ENCODE measurements at places on chromosomes 6 and 20. TPM values are rescaled to one million over a fixed set of nuclear protein-coding genes. Genes with fewer than 3 reads are reported as not detected.

DNA sequence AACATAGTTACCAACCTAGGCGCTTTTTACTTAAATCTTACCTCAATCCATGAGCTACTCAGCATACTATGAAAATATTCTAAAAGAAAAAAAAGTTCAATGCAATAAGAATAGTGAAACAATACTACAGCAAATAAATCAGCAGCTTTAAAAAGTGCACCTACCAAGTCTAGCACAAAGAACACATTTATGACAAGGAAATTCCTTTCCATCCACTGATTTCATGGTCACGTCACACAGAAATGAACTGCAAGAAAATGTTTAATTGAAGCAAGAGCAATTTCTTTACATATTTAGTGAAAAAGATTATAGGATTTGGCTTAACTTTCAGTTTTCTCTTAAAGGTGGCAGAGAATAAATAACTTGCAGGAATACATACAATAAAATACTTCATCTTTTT, 36.2 kb downstream of the IBTK start:
- H3K27me3 ChIP-seq, result no peaks in the 10 kb centered on the region
- DNase-seq, result no peak
- peaks cover 35% of the 10 kb centered on the region for H3K36me3 ChIP-seq
- no peaks in the 10 kb centered on the region for H3K4me1 ChIP-seq

DNA sequence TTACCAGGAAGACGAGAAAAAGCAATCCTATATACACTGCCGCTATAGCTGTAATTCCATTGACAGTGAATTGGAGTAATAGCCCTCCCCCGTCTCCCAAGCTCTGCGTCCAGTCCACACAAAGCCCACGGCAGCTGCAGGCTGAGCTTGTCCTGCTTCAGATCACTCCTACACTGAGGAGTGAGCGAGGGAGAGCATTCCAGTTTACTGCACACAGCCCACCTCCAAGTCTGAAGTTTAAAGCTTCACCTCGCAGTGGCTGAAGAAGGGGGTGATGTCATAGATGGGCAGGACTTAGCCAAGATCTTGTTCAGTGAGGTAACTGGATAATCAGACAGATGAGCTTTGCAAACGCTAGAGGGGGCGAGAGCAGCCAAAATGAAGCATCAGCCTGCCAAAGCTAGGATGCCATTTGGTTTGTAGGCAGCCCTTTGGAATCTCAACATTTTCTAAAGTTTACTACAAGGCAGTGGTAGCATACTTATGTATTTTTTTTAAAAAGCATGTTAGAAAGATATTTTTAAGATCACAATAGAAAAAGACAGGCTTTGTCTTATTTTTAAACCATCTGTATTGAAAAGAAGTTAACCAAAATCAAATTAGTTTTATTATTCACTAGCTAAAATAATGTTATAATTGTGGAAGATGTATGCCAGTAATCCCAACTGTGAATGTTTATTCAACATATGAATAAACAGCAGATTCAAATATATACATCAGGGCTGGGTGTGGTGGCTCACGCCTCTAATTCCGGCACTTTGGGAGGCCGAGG, at the start of gene FLRT3:
FLRT3 (minus strand) TSS at position 213 of the 772 bp plus-strand sequence. CDS start 10,106 bp downstream, outside the sequence.
- DNase-seq, result peak; percentile 28
- H3K4me3 ChIP-seq, result no peak within 1 kb of the TSS
- H3K4me1 ChIP-seq, result no peaks in the 10 kb centered on the region
- no peak within 1 kb of the TSS for H3K27ac ChIP-seq
- H3K27me3 ChIP-seq, result no peaks in the 10 kb centered on the region

DNA sequence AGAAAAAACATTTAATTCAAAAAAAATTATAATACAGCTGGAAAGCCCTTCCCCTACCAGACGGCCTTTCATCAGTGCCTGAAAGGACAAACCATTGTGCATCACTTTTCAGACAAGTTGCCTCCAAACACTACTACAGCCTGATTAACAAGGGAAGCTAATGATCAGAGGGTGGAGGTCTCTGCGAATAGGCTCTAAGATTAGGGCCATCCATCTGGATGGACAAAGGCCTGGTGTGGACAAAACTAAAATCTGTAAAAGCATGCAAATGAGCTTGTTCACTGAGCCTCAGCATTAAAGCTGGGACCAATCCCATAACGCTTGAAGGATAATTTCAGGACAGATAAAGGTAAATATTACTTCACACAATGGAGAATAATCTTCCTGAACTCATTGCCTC, 228.7 kb upstream of the PLN start:
- no peaks in the 10 kb centered on the region for H3K36me3 ChIP-seq
- no peak overlapping the region for H3K27ac ChIP-seq
- no peak overlapping the region for H3K4me3 ChIP-seq
- no peak for DNase-seq
- no peaks in the 10 kb centered on the region for H3K27me3 ChIP-seq

DNA sequence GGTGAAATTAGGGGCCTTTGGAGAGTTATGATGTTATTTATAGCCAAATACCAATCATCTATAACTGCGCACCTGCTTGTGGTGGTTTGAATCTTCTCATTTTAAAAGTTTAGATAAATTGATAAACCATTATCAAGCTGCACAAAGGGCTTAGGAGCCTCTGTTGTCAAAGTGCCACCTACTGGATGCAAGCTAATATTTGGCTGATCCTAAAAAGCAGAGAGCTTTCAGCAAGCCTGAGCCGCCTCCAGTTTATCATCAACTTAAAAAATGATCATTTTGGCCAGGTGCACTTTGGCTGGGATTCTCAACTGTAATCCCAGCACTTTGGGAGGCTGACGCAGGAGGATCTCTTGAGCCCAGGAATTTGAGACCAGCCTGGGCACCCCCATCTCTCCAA, 58.5 kb upstream of the ATXN1 start:
- H3K27me3 ChIP-seq, result peaks cover 12% of the 10 kb centered on the region
- no peak overlapping the region for H3K4me3 ChIP-seq
- H3K27ac ChIP-seq, result no peak overlapping the region
- H3K36me3 ChIP-seq, result no peaks in the 10 kb centered on the region
- no peak for DNase-seq

Gene GPSM3
- total RNA-seq, result 71.8 TPM

Gene HLA-G
- total RNA-seq, result not detected

- H3K36me3 ChIP-seq, result no peaks in the 10 kb centered on the region
- no peak overlapping the region for H3K27ac ChIP-seq
- H3K27me3 ChIP-seq, result no peaks in the 10 kb centered on the region
- DNase-seq, result no peak
- no peaks in the 10 kb centered on the region for H3K4me1 ChIP-seq
- H3K4me3 ChIP-seq, result no peak overlapping the region
Observed at GRCh38 chr6:170098428-170099170, 192.3 kb downstream of the DLL1 start.

- no peak overlapping the region for H3K4me3 ChIP-seq
- no peaks in the 10 kb centered on the region for H3K4me1 ChIP-seq
- peaks cover 2% of the 10 kb centered on the region for H3K27me3 ChIP-seq
- no peak for DNase-seq
- no peak overlapping the region for H3K27ac ChIP-seq
- H3K36me3 ChIP-seq, result no peaks in the 10 kb centered on the region
Observed at GRCh38 chr6:22363166-22363713, 66.4 kb upstream of the PRL start.

DNA sequence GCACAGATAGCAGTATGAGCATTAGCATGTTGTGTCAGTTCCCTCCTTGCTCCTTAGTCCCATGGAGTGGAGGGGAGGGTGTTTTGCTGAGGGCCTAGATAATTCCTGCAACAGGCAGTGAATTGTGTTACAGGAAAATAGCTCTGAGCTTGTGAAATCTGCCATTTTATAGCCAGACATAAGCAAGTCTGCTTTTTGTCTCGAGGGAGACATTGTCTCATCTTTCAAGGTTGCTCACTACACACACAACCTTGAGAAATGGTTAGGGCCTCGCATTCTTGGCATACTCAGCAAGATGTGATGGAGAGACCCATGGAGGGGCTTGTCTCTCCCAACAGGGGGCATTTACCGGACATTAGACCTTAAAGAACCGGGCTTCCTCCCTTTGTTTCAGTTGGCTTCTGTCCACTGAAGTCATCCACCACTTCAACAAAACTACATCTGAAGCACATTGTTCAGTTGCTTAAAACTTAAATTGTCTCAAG, 108.0 kb upstream of the FOXO3 start:
- H3K4me1 ChIP-seq, result peaks cover 4% of the 10 kb centered on the region
- H3K4me3 ChIP-seq, result no peak overlapping the region
- no peak overlapping the region for H3K27ac ChIP-seq
- no peaks in the 10 kb centered on the region for H3K36me3 ChIP-seq
- no peak for DNase-seq

Gene FUT9
- not detected for total RNA-seq

- H3K36me3 ChIP-seq, result peaks cover 8% of the 10 kb centered on the region
- no peaks in the 10 kb centered on the region for H3K27me3 ChIP-seq
- peak; percentile 32 for DNase-seq
- no peak overlapping the region for H3K4me3 ChIP-seq
- H3K4me1 ChIP-seq, result peaks cover 16% of the 10 kb centered on the region
Observed at GRCh38 chr6:41571021-41571780, 25.0 kb downstream of the FOXP4 start.

- H3K36me3 ChIP-seq, result no peaks in the 10 kb centered on the region
- peaks cover 31% of the 10 kb centered on the region for H3K4me1 ChIP-seq
- DNase-seq, result peak; percentile 38
- no peak overlapping the region for H3K4me3 ChIP-seq
- H3K27me3 ChIP-seq, result no peaks in the 10 kb centered on the region
Observed at GRCh38 chr6:130524552-130524951, 158.7 kb downstream of the TMEM200A start.

GRCh38 chr6:123016431-123017103, 20.5 kb downstream of the CLVS2 start:
- no peaks in the 10 kb centered on the region for H3K4me1 ChIP-seq
- H3K27me3 ChIP-seq, result no peaks in the 10 kb centered on the region
- DNase-seq, result no peak
- H3K36me3 ChIP-seq, result no peaks in the 10 kb centered on the region

Gene LAMA4
- not detected for total RNA-seq

- no peaks in the 10 kb centered on the region for H3K36me3 ChIP-seq
- H3K27me3 ChIP-seq, result no peaks in the 10 kb centered on the region
- H3K4me3 ChIP-seq, result no peak overlapping the region
- H3K4me1 ChIP-seq, result no peaks in the 10 kb centered on the region
Observed at GRCh38 chr6:126531840-126532239, 191.9 kb downstream of the CENPW start.

DNA sequence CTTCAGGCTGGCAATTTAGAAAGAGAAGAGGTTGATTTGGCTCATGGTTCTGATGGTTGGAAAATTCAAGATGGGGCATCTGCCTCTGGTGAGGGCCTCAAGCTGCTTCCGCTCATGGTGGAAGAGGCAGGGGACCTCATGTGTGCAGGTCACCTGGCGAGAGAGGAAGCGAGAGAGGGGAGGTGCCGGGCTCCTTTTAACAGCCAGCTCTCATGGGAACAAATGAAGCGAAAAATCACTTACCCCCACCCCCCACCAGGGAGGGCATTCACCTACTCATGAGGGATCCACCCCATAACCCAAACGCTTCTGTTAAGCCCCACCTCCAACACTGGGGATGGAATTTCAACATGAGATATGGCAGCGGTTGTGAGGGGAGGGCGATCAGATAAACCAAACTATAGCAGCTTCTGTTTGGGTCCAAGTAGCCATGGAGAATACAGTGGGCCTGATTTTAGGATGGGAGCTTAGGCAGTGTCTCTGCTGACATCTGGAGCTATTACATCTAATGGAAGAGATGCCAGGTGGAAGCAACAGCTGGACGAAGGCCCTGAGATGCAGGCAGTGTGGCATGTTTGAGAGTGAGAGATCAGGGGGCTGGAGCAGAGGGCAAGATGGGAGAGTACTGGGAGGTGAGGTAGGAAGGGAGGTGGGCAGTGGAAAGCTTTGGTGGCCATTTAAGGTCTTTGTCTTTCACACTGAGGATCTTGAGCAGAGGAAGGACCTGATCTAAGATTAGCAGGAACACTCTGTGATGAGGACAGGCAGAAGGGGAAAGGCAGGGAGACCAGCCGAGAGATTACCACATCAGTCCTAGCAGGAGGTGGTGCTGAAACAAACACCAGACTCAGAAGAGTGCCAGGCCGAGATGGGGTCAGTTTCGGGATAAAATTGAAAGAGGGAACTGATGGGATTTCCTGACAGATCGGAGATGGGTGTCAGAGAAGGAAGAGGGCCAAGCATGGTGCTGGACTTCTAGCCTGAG, 161.8 kb downstream of the NFATC2 start:
- H3K4me3 ChIP-seq, result no peak overlapping the region
- no peak for DNase-seq
- H3K27ac ChIP-seq, result peak overlapping the region; percentile 28
- no peaks in the 10 kb centered on the region for H3K36me3 ChIP-seq

DNA sequence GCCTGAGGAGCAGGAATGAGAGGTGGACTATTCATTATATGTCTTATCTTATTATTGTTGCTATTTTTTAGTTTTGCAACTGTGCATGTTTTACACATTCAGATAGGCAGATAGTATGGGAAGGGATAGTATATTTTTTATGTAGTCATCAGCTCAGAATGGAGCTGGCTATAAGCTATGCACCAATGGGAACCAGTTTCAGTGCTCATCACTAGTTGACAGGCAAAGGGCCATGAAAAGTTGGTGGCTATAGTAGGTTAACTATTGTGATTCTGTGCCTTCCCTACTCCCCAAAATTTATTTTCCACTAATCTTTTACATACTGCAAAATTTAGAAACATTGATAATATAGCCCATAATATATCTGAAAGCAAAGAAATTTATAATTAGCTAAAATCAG, 5.3 kb upstream of the UBD start:
- H3K27me3 ChIP-seq, result peaks cover 34% of the 10 kb centered on the region
- no peak overlapping the region for H3K4me3 ChIP-seq
- no peak overlapping the region for H3K27ac ChIP-seq
- no peaks in the 10 kb centered on the region for H3K36me3 ChIP-seq
- peaks cover 11% of the 10 kb centered on the region for H3K4me1 ChIP-seq
- no peak for DNase-seq

- H3K4me3 ChIP-seq, result no peak overlapping the region
- peak; percentile 41 for DNase-seq
- no peaks in the 10 kb centered on the region for H3K36me3 ChIP-seq
- H3K27ac ChIP-seq, result peak overlapping the region; percentile 41
- H3K27me3 ChIP-seq, result peaks cover 9% of the 10 kb centered on the region
Observed at GRCh38 chr20:36339646-36340592, 33.8 kb downstream of the DLGAP4 start.

DNA sequence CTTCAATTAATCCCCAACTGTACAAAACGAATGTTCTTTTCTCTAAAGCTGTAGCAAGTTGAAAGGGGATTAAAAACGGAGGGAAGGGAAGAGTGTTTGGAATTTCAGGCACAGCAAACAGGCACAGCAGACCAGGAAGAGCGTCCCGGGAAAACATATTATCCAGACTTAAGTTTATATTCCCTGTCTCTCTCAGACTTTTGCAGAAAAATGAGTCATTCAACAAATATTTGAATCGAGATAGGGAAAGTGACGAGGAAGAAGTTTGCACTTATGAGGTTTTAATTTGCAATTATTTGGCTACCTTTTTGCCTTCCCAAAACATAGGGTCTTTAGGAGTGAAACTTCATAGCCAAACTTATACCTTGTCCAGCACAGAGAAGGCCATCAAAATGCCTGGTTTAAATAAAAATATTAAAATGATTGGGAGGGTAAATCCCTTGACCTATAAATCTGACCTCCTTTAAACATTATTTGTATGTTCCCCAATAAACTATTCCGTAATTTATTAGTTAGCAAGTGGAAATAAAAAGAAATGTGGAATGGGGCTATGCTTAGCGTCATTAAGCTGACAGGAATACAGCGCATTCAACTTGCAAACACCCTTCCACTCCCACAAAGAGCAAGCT, 16.0 kb downstream of the HFE start:
- H3K4me3 ChIP-seq, result peak overlapping the region; percentile 80
- H3K27me3 ChIP-seq, result peaks cover 2% of the 10 kb centered on the region
- peak overlapping the region; percentile 94 for H3K27ac ChIP-seq
- no peaks in the 10 kb centered on the region for H3K36me3 ChIP-seq
- H3K4me1 ChIP-seq, result peaks cover 18% of the 10 kb centered on the region

- no peaks in the 10 kb centered on the region for H3K36me3 ChIP-seq
- H3K4me3 ChIP-seq, result no peak overlapping the region
- H3K27me3 ChIP-seq, result peaks cover 2% of the 10 kb centered on the region
- H3K27ac ChIP-seq, result no peak overlapping the region
- DNase-seq, result no peak
- H3K4me1 ChIP-seq, result no peaks in the 10 kb centered on the region
Observed at GRCh38 chr6:119594907-119595306, 245.3 kb upstream of the MAN1A1 start.

Gene RAET1E
- total RNA-seq, result not detected

Measured in activated naive CD4-positive, alpha-beta T cell treated with anti-CD3 and anti-CD28 coated beads for 36 hours (primary cell).